CD4-positive, alpha-beta T cell treated with Interleukin-21 for 1 hour (primary cell): ENCODE measurements at places on chromosomes 2 and 18.

- DNase-seq: peak; percentile 81
Observed at GRCh38 chr2:9474361-9475057, at the start of gene IAH1. Gene IAH1 (plus strand): TSS chr2:9474551. CDS start chr2:9474567, 16 bp downstream.

- DNase-seq: peak; percentile 50
Observed at GRCh38 chr2:7567646-7568045, 650.4 kb downstream of the RNF144A start.

- DNase-seq: no peak
Observed at GRCh38 chr2:65495251-65495877, 63.0 kb upstream of the SPRED2 start.

DNA sequence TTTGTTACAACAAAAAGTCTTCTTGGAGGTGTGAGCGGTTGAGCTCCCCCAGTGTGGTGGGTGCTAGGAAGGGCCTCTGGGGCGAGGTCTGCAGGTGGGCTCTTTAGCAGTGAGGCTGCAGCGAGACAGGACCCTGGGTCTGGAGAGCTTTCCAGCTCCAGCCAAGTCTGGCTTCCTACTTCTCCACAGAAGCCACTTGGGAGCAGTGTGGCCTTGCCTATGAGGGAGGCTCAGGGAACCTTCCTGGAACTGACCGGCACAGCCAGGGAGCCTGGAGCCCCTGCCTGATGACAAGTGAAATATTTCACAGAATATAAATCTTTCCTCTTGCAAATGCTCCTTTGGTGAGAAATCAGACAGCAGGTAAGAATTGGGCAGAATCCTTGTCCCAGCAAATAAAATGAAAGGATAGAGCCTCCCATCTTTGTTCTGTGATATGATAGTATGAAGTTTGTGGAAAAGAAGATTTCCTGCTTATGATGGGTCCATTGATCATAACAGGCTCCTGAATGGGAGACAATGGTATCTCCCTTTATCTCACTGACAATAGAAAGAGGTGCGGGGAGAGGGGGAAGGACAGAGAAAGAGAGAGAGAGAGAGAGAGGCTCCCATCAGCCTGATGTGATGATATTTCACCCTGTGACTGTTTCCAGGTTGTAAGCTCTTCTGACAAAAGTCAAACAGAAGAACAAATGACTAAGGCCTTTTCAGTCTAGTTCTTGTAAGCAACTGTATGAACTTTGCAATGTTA, 289.8 kb upstream of the SPRED2 start:
- DNase-seq: no peak

DNA sequence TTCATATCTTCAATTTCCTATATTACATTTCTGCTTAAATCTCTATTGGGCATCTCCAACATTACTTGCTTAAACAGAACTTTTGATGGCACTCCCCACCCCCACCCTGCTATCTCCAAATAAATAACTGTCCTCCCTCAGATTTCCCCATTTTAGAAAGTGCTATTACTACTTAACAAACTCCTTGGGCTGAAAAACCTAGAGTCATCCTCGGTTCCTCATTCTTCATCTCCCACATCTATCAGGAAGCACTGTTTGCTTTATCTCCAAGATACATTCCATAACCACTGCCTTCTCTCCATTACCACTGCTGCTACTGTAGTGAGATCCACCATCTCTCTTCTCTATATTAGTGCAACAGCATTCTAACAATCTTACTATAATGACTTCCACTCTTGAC, 150.4 kb upstream of the CYRIA start:
- no peak for DNase-seq

GRCh38 chr2:66156171-66156570, 278.8 kb upstream of the MEIS1 start:
- no peak for DNase-seq

DNA sequence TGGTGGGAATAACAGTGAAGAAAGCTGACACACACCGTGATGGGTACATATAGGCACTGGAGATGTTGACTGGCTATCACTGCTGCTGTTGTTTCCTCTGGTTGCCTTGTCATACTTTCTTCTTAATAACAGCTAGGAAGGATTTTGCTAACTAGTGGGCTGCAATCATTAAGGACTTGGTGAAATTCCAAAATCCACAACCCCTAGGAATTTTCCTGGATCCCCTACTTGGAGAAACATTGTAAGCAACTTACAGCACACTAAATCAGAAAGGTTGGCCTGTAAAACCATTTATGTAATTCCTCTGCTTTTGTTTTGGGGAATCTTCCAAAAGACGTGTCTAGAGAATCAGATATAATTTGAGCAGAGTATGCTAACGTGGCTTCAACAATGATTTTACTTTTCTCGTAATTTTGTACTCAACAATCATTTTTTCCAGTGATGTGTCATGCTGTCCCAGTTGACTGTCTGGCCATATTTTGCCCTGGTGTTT, 8.0 kb upstream of the COL3A1 start:
- DNase-seq: no peak

- DNase-seq: no peak
Observed at GRCh38 chr2:25595393-25595792, 78.0 kb downstream of the DTNB start.

- peak; percentile 50 for DNase-seq
Observed at GRCh38 chr2:9627310-9627709, 3.5 kb downstream of the YWHAQ start.

DNA sequence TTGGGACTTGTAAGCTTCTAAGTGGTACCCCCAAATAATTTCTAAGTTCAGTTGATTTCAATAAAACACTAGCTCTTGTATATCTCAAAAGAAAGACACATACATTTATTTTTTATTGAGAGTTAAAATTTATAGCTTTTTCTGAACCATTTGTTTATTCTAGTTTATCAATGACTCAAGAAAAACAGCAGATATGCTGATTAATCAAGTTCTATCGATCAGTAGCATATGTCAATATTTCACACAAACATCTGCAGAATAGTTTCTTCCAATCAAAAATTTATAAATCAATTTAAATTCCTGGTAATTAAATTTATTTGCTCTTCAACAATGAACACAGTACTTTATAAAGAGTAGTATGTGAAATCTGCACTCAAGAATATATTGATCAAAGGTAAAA, 5.3 kb downstream of the FIGN start:
- DNase-seq: no peak

DNA sequence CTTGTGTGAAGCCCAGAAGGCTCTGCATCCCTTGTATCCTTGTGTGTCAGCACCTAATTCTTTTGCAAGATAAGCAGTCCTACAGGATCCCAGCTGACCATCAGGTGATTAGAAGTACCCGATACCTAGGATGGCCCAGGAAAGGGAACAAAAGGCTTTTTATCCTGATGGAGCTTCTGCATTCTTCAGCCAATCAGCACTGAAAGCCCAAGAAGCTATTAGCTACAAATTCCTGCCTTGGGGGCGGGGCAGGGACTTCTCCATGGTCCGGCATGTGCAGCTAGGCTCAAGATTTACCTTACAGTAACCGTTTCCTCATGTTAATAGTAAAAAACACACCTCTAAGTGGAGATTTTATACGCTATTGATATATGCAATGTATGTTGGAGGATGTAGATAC, 264.6 kb upstream of the THUMPD2 start:
- no peak for DNase-seq

- no peak for DNase-seq
Observed at GRCh38 chr2:85698880-85699254, 4.7 kb downstream of the GNLY start.

DNA sequence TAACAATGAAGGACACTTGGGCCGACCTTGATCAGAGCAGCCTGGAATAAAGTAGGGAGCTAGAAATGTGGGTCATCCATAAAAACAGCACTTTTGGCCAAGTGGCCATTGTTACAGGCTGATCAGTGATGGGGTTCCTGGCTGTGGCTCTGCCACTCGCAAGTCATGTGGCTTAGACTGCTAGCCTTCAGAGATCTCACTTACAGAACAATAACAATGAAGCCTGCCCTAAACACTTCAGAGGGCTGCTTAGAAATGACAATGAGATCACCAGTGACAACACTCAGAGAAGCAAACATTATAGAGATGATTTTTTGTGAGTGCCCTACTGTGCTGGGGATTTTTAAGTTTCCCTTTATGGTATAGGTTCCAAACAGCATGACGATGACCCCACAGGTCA, 107.9 kb upstream of the LMAN1 start:
- no peak for DNase-seq

DNA sequence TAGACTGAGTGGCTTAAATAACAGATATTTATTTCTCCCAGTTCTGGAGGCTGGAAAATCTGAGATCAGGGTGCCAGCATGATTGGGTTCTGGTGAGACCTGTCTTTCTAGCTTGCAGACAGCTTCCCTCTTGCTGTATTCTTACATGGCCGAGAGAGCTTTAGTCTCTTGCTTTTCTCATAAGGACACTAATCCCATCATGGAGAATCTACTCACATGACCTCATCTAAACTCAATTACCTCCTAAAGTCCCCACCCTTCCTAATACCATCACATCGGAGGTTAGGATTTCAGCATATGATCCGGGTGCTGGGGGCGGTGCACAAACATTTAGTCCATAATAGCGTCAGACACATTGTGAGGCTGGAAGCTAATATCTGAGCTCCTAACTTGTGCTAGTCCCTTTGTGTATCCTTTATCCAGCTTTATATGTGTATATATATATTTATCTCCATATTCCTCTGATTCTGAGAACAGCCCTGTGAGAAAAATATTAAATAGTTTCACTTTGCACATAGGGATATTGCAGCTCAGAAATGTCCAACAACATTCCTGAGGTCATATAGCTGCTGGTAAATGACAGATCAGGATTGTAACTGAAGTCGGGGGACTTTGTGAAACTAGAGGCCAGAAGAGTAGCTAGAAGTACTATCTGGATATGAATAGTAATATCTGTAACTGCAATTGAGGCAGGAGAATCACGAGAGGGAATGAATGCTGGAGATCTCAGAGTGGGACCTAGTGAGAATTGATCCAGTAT, 28.9 kb downstream of the MARCHF4 start:
- DNase-seq: no peak

DNA sequence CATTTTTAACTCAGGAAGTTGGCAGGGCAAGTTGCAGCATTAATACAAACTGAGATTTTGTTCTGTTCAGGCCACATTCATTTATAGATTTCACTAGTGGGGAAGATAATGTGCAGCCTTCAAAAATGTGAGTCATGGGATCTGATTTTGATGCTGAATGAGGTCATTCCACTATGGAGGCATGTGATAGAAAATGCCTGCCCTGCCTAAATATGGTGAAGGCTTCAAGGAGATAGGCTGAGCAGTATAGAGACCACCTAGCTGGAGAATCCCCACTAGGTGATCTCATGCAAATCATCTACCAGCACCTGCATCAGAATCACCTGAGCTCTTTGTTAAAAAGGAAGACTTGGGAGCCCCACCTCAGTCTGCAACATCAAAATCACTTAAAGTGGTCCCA, 43.7 kb downstream of the PAX3 start:
- DNase-seq: no peak

DNA sequence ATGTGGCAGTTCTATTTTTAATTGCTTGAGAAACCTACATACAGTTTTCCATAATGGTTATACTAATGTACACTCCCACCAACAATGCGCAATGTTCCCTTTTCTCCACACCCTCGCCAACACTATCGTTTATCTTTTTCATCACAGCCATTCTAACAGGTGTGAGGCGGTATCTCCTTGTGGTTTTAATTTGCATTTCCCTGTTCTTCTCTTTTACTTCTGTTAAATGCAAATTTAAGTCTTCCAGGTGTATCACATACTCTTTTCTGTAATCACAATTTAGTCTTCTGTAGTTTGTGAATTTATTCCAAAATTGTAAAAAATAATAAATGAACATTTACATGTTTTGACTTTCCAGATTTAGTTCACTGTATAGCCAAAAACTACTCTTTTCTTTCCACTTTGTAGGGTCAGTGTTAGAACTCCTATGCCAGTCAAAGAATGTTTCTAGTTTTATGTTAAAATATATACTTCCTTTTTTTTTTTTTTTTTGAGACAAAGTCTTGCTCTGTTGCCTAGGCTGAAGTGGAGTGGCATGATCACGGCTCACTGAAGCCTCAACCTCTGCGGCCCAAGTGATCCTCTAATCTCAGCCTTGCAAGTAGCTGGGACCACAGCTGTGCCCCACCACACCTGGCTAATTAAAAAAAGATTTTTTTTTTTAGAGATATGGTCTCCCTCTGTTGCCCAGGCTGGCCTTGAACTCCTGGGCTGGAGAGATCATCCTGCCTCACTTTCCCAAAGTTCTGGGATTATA, 15.4 kb upstream of the ACYP2 start:
- DNase-seq: no peak

DNA sequence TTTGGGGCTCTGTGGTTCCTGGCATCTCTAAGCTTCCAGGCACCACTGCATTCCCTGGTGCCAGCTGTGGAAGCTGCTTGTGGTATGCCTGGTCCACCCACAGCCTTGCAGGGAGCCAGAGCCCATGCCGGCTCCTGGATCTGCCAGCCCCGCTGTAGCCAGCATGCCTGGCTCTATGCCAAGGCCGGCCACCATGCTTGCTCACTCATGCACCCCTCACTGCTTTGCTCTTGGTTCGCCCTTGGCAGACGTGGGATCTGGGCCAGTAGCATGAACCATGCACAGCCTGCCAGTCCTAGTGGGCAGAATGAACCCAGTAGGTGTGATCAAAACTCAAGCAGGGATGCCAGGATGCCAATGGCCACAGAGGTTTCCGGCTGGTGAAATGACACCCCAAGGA, 634.2 kb upstream of the TMEFF2 start:
- no peak for DNase-seq

DNA sequence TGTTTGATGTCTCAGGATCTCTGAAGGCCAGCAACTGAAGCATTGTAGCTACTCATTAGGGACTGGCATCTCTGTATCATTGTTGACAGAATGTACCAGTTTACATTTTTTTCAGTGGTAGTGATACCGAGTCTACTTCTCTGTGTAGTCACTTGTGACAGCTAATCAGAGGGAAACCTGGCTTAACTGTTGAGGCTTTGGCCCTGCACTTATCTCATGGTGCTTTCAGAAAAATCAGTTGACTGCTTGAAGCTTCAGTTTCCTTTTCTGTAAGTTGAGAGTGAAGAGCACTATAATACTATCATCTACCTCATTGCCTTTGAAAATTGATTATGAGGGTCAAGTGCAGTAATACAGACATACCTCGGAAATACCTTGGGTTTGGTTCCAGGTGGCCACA, 90.0 kb downstream of the COMMD1 start:
- DNase-seq: no peak

DNA sequence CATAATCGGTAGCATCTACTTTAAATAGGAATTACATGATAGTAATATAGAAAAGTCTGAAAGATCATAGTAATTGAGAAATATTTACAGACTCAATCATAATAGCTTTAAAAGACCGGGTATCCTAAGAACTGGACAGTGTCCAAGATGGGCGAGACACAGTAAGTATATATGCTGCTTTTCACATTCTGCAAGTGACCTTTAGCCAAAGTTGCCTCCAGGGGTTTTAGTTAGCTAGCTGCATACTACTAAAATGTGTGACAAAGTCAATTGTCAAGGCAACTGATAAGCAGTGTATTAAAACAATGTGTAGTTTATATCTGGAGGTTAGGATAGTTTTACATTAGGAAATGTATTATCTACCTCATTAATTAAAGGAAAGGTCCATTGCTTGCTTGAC, 24.6 kb downstream of the CD302 start:
- DNase-seq: no peak

GRCh38 chr2:65554765-65555591, 122.6 kb upstream of the SPRED2 start:
- DNase-seq: no peak
